ENCODE measurements at places on chromosomes 3 and 15. TPM values are rescaled to one million over a fixed set of nuclear protein-coding genes. Genes with fewer than 3 reads are reported as not detected.
A peak's percentile ranks its signal among the peaks of the same experiment; 100 is the strongest.

Gene FHIT
- 7.0 TPM for total RNA-seq

Gene IMPG2
- 0.44 TPM for total RNA-seq

Gene ARHGAP31
- 8.3 TPM for total RNA-seq

GRCh38 chr3:135215516-135215915 is 420.5 kb downstream of the EPHB1 start:
- no peaks in the 10 kb centered on the region for H3K36me3 ChIP-seq
- H3K4me3 ChIP-seq = no peak overlapping the region
- no peak overlapping the region for H3K27ac ChIP-seq
- H3K4me1 ChIP-seq = no peaks in the 10 kb centered on the region

DNA sequence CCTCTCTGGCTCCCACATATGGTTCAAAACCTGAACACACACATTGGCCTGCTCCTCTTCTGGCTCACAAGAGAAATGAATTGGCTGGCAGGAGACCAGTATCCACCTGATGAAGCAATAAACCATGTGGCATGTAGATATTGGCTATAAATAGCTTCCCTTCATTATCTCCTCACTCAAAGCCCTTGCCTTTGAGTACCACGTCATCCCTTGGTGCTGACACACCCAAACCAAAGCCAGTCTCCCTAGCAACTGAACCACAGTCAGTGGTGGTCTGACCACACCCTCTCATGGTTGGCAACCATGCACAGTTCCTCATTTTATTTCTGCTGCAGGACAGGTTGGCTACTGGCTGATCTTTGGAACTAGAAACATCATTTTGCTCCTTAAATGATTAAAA is 98.8 kb downstream of the ZNF621 start:
- H3K27me3 ChIP-seq = no peaks in the 10 kb centered on the region
- peak overlapping the region; percentile 96 for H3K27ac ChIP-seq
- peak; percentile 96 for DNase-seq
- H3K4me1 ChIP-seq = peaks cover 48% of the 10 kb centered on the region

GRCh38 chr3:114043205-114043604 is 13.1 kb downstream of the CCDC191 start:
- no peaks in the 10 kb centered on the region for H3K4me1 ChIP-seq
- no peaks in the 10 kb centered on the region for H3K27me3 ChIP-seq
- H3K4me3 ChIP-seq = no peak overlapping the region
- DNase-seq = peak; percentile 55
- H3K27ac ChIP-seq = no peak overlapping the region
- peaks cover 3% of the 10 kb centered on the region for H3K36me3 ChIP-seq

DNA sequence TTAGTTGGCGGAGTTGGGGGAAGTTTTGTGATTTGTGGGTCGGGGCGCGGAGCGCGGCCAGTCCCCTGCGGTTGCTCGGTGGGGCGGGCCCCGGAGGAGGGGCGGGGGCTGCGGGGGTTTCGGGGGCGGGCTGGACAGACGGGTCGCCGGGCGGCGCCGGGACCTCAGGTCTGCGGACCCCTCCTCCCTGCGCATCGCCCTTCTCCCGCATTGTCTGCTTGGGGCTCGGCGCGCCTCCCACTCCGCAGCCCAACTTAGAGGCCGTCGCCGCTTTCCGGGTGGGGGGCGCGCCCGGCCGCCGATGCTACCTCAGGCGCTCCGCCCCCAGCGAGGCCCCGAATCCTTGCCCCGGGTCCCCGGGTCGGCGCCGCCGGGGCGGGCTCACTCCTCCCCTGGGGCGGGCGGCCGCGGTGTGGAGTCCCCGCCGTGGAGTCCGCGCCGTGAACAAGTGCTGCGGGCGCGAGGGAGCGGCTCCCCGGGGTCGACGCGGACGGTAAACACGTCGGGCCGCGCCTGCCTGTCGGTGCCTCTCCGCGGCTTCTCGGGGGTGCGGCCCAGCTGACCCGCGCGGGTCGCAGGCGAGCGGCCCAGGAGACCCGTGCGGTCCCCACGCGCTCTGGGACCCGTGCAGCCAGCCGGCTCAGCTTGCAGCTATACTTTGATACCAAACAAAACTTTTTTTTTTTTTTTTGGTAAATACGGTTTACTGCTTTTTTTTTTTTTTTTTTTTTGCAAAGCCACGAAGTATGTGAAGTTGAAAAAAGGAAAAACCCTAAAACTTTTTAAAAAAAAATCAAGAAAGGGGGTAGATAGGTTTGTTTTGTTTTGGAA is 624 bp downstream of the AKAP13 start:
- peak overlapping the region; percentile 88 for H3K4me3 ChIP-seq
- H3K4me1 ChIP-seq = peaks cover 42% of the 10 kb centered on the region
- peak overlapping the region; percentile 66 for H3K27ac ChIP-seq
- peak; percentile 74 for DNase-seq

DNA sequence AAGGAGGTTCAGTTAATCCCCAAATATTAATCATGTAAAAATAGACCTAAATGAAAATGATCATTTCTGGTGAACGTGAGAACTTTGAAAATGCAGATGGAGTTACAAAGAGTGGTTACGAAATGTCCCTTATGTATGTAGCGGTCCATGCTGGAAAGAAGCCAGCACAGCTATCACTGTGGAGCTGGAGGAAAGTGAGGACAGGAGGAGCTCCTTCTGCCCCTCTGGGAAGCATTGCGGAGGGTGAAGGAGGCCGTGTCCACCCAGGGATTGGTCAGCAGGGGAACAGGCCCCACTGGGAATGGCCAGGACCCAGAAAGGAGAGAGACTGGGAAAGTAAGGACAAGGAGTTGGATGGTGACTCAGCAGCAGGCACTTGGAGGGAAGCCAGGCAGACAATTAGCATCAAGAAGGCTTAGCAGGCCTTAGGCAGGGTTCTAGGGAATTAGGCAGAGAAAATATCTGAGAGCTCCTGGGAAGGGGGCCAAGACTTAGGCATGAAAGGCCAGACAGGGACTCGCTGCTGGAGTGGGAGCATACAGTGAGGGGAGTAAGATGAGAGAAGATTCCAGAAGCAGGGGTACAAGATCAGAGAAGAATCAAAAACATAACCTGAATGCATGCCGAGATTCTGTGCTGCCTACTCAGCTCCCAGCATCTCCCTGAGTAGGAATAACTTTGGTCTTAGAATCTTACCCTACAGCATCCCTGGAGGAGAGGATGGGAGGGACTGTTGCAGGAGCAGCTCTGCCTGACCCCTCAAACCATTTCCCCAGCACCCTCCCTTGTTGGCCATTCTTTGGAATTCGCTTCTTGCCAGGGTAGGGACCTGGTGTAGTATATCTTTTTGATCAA is 171.0 kb upstream of the UMPS start:
- H3K36me3 ChIP-seq = no peaks in the 10 kb centered on the region
- no peaks in the 10 kb centered on the region for H3K4me1 ChIP-seq
- H3K4me3 ChIP-seq = no peak overlapping the region
- H3K27ac ChIP-seq = no peak overlapping the region
- peaks cover 5% of the 10 kb centered on the region for H3K27me3 ChIP-seq

DNA sequence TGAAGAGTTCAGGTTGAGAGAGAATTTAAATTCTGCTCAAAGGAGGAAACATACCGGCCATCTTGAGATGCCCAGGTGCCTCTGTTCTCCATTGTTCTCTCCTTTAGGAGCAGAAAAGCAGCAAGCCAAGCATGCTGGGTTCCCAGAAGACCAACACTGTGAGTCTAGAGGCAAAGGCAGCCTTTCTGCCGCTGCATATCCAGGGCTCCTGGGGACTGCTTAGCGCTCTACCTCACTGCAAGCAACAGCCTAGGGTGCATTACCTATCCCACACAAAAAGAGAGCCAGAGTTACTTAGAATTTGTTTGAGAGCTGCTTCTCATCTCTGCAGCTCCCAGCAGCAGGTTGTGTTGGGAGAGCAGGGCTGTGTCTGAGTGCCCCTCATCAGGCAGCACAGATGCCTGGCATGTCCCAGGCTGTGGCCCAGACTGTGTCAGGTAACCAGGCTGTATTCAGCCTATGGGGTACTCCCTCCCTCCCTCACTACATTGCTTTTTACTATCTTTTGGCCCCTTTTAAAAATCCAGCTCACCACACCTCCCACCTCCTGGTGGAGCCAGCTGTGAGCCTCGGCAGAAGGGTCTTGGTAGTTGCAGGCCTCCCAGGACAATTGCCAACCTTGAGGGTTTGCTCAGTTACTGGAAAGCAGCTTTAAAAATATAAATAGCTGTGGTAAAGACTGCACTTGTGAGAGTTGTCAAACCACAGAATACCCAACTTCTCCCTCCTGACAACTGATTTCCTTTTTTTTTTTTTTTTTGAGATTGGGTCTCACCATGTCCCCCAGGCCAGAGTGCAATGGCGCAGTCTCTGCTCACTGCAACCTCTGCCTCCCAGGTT is 30.2 kb downstream of the BCL2L10 start:
- DNase-seq = peak; percentile 30
- no peak overlapping the region for H3K4me3 ChIP-seq
- no peaks in the 10 kb centered on the region for H3K36me3 ChIP-seq
- peaks cover 9% of the 10 kb centered on the region for H3K27me3 ChIP-seq
- peaks cover 14% of the 10 kb centered on the region for H3K4me1 ChIP-seq

DNA sequence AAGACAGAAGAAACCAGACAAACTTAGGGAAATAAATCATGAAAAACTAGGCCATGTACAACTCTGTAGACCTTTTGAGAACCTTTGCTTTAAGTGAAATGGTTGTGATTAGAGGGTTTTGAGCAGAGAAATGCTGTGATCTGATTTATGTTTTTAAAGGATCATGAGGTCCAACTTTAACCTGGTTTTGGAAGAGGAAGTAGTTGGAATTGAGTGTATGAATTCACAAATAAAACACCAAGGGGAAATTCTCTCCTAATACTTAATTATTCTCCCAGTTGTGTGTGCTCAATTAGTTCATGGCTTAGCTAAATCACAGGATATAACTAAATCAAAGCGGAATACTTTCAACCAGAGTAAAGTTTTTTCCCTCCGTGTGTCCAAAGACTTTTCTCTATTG is 45.5 kb upstream of the MCF2L2 start:
- H3K4me3 ChIP-seq = no peak overlapping the region
- no peak overlapping the region for H3K27ac ChIP-seq
- no peaks in the 10 kb centered on the region for H3K36me3 ChIP-seq
- no peaks in the 10 kb centered on the region for H3K27me3 ChIP-seq
- no peak for DNase-seq

DNA sequence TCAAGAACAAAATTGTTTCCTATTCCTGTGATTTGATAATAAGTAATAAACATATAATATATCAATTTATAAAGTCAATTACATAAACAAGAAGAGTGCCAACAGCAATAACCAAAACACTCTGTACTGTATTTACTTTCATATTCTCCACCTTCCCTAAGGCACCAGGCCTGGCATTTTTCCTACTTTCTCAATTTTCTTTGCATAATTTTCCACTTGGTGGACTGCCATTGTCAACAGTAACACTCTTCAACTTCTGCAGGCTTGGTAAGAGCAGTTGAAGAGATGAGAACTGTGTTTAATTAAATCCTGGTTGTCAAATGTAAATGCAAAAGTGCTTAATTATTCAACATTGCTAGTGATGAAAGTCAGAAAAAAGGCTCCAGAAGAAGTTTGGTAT is 229.8 kb upstream of the PLSCR5 start:
- no peaks in the 10 kb centered on the region for H3K4me1 ChIP-seq
- DNase-seq = no peak
- no peak overlapping the region for H3K4me3 ChIP-seq
- H3K36me3 ChIP-seq = no peaks in the 10 kb centered on the region

GRCh38 chr3:13411186-13411860 is 8.8 kb downstream of the NUP210 start:
- no peak for DNase-seq
- H3K4me1 ChIP-seq = peaks cover 47% of the 10 kb centered on the region
- H3K27ac ChIP-seq = no peak overlapping the region
- H3K4me3 ChIP-seq = no peak overlapping the region
- no peaks in the 10 kb centered on the region for H3K27me3 ChIP-seq

DNA sequence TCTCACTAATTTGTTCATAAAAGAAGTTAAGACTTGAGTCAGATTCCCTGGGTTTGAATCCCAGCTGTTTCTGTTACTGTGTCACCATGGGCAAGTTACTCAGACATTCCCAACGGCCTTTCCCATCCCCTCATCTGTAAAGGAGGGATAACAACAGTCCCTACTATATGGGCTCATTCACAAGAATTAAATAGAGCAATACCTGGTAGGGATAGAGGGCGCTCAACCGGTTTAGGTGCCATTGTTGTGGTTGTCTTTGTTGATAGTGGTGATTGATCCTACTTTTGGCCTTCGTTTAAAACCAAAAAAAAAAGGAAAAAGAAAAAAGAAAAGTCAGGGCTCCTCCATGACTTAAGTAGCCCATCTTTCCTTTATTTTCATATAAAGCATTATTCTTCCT is 563.1 kb downstream of the GRM7 start:
- H3K4me3 ChIP-seq = no peak overlapping the region
- DNase-seq = no peak
- no peak overlapping the region for H3K27ac ChIP-seq

- no peaks in the 10 kb centered on the region for H3K4me1 ChIP-seq
- DNase-seq = no peak
- no peak overlapping the region for H3K27ac ChIP-seq
- no peak overlapping the region for H3K4me3 ChIP-seq
- no peaks in the 10 kb centered on the region for H3K27me3 ChIP-seq
- H3K36me3 ChIP-seq = no peaks in the 10 kb centered on the region
Measured at GRCh38 chr3:67094167-67094566, 96.1 kb downstream of the KBTBD8 start.

DNA sequence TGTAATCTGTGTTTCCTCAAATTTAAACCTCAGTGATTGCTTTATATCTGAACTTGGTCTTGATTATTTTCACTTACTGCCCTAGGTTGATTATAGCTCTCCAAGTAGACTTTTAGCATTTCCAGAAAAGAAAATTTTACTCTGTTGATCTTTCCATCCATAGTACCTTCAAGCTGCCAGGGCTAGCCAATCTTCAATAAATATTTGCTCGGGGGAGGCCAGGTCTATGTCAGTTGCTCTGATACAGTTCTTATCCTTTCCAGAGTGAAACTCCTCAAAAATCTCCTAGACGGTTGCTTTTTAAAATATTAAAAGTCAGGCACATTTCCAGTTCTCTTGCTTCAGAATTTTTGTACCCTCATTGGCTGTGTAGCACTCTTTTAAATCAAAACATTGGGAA is 38.8 kb downstream of the RETNLB start:
- H3K4me3 ChIP-seq = no peak overlapping the region
- H3K36me3 ChIP-seq = no peaks in the 10 kb centered on the region
- no peaks in the 10 kb centered on the region for H3K27me3 ChIP-seq
- no peak overlapping the region for H3K27ac ChIP-seq
- no peak for DNase-seq
